Adrenal gland (tissue), 19 donors: ENCODE measurements at places on chromosomes 4 and X.
A peak's percentile ranks its signal among the peaks of the same experiment; 100 is the strongest.

DNA sequence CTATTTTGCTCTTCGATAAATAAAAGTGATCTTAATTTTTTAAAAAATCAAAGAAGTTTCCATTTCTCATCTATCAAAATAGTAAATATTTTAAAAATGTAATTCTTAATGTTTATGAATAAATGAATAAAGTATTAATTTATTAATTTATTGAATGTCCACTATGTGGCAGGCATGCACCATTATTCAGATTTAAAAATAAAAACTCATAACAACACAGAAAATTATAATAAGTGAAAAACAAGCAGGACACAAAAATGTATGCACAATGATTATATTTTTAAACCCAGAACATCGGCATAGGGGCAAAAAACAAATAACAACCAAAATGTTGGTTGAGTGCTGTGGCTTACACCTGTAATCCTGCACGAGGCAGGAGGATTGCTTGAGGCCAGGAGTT, 5.3 kb upstream of the PYURF start:
- no peak for DNase-seq

DNA sequence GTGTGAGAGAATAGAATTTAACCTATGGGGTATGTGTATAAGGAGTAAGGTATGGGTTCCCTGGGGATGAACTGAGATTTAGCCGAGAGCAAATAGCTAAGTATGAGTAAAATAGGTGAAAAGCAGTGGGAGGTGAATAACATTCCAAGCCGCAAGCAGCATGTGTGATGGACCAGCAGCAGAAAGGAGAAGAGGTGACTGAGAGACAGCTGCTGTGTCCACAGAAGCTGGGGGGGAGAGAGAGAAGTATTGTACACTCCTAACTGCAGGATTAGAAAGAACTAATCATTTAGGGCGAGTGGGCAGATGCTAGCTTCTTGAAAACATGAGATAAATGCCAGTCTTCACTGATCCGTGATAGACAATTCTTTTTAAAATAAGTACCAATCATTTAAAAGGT, 296.0 kb downstream of the KLHL4 start:
- DNase-seq = no peak

GRCh38 chr4:48483777-48484493, 792 bp downstream of the SLC10A4 start:
- DNase-seq = no peak

- no peak for DNase-seq
Measured at GRCh38 chr4:81786766-81787165, 315.1 kb upstream of the RASGEF1B start.

DNA sequence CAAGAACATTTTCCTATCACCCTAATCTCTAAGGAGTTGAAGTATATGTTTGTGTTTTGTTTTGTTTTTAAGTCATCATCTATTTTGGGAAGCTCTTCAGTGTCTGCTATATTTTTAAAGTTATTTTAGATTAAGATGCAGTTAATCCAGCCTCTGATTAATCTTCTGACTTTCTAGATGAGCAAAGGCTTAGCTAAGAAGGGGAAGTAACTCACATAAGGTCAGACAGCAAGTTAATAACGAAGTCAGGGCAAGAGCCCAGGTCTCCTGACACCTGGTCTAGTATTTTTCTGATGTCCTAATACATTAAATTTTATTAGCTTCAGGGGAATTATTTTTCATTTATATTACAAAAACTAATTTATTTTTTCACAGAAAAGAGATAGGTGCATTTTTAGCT, 168.5 kb downstream of the SOWAHB start:
- no peak for DNase-seq

- DNase-seq = peak; percentile 17
Measured at GRCh38 chrX:140764401-140764919, 54.9 kb downstream of the LINC00632 start.

- no peak for DNase-seq
Measured at GRCh38 chrX:3522101-3522650, 175.7 kb upstream of the MXRA5 start.

GRCh38 chrX:107484002-107484726, 34.7 kb downstream of the FRMPD3 start:
- DNase-seq = peak; percentile 53

DNA sequence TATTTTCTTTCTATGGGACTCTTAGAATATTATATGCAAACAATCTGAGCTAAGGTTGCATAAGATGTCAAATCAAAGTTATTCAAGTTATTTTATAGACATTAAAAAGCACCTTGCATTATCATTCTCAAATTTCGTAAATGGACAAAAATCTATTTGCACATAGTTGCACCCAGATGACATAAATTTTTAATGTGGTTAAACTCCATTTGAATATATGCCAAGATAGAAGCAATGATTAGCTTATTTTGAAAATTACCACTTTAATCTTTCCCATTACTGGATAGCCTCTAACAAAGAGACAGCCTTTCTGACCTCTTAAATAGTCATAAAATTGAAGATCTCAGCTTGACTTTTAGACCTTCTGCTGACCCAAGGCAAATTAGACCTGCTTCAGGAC, 386.8 kb downstream of the RAPGEF2 start:
- no peak for DNase-seq

DNA sequence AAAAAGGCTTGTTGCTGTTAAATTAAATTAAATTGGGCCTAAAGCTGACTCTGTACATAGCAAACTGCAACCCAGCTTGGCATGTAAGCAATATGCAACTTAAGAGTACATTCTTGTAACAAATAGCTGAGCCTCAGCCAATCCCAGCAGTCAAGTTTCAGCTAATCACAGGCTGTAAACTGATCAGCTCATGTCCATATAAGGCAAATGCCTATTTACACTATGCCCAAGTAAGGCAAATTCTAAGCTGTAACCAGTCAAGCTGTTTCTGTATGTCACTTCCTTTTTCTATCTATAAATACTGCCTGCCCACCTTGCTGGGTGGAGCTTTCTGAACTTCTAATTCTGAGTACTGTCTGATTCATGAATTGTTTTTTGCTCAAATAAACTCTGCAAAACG, 429.1 kb upstream of the FTHL17 start:
- no peak for DNase-seq

- no peak for DNase-seq
Measured at GRCh38 chr4:147085781-147086180, 140.1 kb upstream of the TTC29 start.

GRCh38 chr4:151948351-151949016, 187.7 kb upstream of the GATB start:
- no peak for DNase-seq
